ENCODE measurements at places on chromosomes 2 and 18. TPM values are rescaled to one million over a fixed set of nuclear protein-coding genes. Genes with fewer than 3 reads are reported as not detected.

LHCGR gene
- total RNA-seq: not detected

PSD4 gene
- 100.0 TPM for total RNA-seq

FTCDNL1 gene
- 2.3 TPM for total RNA-seq

PLA2R1 gene
- not detected for total RNA-seq

ASXL3 gene
- not detected for total RNA-seq

KLF11 gene
- total RNA-seq: 7.0 TPM

ERICH2 gene
- not detected for total RNA-seq

GTF2A1L gene
- total RNA-seq: not detected

KLHL30 gene
- not detected for total RNA-seq

DNAJB2 gene
- total RNA-seq: 110 TPM

SP140 gene
- total RNA-seq: 79.3 TPM

DSG4 gene
- not detected for total RNA-seq

ANKRD53 gene
- total RNA-seq: not detected

EVA1A gene
- not detected for total RNA-seq

CYP27A1 gene
- 7.2 TPM for total RNA-seq

FHOD3 gene
- total RNA-seq: not detected

EPB41L5 gene
- total RNA-seq: 5.3 TPM

YWHAQ gene
- total RNA-seq: 124 TPM

STRN gene
- total RNA-seq: 33.4 TPM

SLC4A5 gene
- 10.9 TPM for total RNA-seq

ALKAL2 gene
- not detected for total RNA-seq

NCKAP1 gene
- 6.3 TPM for total RNA-seq

MAL gene
- 113 TPM for total RNA-seq

KCNF1 gene
- not detected for total RNA-seq

VAMP5 gene
- 25.6 TPM for total RNA-seq

UGT1A1 gene
- not detected for total RNA-seq

RNF125 gene
- 38.2 TPM for total RNA-seq

LGALSL gene
- 0.29 TPM for total RNA-seq

SERPINB13 gene
- not detected for total RNA-seq

SCN7A gene
- not detected for total RNA-seq

ERFE gene
- not detected for total RNA-seq

B3GNT7 gene
- total RNA-seq: not detected
